Kasumi-1 (cell line): ENCODE measurements at places on chromosomes 11 and 22.

DNA sequence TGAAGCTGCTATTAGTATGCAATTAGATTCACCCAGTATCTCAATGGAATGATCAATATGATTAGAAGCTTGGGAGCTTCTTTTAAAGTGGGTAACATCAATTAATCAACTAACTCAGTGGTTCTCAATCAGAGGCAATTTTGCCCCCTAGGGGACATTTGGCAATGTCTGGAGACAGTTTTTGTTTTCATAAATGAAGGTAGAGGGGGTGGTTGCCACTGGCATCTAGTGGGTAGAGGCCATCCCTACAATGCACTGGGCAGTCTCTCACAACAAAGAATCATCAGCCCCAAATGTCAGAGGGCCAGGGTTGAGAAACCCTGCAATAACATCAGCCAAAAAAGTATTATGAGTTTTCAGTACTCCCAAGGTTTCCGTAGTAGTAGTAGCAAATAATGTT, 5.9 kb upstream of the AMOTL1 start:
- peak; percentile 32 for DNase-seq

GRCh38 chr11:78662811-78663210, 88.1 kb upstream of the NARS2 start:
- DNase-seq: no peak

- DNase-seq: no peak
These were observed 31.7 kb downstream of the PARVB start for GRCh38 chr22:44055805-44056204.

DNA sequence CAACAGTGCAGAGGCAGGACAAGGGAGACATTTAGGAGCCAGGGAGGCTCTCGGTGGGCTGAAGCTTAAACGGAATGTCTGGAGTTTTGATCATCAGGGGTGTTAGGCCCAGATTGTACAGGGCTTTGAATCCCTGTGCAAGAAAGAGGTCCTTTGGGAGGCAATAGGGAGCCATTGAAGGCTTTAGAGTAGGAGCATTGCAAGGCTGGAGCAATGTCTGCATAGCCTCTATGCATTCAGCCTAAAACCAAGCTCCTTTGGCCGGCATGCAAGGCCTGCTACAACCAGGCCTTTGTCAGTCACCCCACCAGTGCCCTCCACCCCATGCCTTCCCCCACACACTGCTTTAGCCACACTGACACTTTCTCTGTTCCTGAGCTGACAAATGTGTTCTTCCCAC, 47.4 kb upstream of the FGF3 start:
- DNase-seq: no peak

- no peak for DNase-seq
These were observed 17.3 kb upstream of the OOSP4B start for GRCh38 chr11:59999691-60000090.

DNA sequence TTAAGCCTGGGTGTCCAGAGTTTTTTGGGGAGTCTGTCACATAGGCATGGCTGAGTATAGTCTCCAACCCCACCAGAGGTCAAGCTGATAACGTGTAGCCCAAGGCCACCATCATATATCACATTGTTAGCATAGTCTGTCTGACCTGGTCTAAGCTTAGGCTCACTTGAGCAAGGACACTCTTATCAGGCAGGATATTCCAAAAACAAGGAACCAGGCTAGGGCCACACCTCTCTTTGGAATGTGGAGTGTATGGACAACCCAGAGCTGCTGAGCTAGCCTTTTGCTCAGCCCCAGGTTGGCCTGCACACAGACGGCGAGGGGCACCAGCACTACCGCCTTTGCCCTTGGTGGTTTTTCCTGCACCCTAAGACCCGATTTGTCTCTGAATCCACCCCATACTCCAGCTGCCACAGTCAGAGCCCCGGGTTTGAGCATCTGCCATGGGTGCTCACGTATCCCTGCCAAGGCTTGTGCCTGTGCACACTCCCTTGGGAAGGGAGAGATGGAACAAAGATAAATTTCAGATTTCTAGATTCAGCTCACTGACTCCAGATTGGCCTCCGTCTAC, 7.2 kb downstream of the SNAP29 start:
- no peak for DNase-seq

DNA sequence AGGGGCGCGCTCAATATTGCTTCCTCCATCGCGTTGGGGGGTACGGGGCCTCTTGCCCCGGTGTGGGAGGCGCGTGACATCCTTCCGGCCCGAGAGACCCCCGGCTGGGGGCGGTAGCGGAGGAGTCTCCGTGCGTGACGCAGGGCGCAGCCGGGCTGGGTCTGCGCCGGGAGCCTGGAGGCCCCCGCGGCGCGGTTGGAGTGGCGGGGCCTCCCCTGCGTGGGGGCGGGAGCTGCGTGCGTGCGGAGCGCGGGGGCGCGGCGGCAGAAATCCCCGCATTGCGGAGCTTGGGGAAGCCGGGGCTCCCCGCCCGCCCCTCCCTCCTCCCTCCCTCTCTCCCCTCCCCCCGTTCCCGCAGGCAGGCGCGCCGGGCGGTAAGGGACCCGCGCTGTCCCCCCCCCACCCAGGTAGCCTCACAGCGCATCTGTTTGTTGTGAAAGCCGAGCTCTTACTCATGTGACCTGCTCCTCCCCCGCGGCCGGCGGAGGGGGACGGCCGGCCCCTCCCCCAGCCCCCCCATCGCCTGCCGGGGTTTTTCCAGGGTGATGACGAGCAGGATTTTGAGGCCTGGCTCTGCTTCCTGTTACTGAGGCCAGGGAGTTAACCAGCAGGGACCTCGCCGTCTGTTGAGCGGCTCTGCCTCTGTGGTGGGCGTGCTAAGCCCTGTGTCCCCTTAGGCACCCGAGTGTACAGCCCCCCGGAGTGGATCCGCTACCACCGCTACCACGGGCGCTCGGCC, 1.6 kb downstream of the PIM3 start:
- peak; percentile 65 for DNase-seq

GRCh38 chr11:126355926-126356897, 726 bp downstream of the ST3GAL4 start:
- peak; percentile 18 for DNase-seq

DNA sequence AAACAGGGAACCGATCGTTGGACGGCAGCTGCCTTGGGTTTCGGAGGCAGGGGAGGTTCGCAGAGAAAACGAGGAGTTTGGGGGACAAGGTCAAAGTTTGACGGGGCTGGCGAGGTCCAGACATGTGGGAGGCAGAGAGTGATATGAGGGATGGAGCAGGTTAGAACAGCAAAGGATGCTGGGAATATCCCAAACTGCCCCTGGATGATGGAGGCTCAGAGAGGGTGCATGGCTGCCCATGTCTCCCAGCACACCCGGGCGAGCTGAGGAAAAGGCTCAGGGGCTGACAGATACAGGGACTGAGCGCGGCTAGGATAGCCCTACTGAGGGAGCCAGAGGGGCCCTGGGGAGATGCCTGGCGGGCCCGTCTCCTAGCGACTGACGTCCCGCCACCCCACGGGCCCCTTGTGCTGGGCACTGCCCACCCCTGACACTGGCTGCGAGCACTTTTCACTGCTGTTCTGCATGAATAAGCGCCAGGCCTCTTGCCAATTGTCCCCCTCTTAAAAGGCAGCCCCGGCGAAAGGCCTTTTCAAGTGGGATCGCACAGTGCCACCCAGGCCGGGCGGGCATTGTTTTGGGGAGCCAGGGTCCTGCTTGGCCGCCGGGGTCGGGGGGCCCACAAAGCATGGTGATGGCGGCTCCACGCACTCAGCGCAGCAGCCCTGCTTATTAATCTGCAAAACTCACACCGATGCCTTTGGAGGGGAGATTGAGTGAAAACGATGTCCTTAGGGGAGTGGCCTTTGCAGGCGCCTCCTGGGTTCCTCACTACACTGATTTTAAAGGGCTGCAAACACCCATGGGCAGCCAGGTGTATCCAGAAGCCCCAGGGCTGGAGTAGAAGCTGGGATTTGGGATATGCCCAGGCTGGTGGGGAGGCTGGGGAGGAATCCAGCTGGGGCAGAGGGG, 90.0 kb upstream of the LINC01488 start:
- no peak for DNase-seq

DNA sequence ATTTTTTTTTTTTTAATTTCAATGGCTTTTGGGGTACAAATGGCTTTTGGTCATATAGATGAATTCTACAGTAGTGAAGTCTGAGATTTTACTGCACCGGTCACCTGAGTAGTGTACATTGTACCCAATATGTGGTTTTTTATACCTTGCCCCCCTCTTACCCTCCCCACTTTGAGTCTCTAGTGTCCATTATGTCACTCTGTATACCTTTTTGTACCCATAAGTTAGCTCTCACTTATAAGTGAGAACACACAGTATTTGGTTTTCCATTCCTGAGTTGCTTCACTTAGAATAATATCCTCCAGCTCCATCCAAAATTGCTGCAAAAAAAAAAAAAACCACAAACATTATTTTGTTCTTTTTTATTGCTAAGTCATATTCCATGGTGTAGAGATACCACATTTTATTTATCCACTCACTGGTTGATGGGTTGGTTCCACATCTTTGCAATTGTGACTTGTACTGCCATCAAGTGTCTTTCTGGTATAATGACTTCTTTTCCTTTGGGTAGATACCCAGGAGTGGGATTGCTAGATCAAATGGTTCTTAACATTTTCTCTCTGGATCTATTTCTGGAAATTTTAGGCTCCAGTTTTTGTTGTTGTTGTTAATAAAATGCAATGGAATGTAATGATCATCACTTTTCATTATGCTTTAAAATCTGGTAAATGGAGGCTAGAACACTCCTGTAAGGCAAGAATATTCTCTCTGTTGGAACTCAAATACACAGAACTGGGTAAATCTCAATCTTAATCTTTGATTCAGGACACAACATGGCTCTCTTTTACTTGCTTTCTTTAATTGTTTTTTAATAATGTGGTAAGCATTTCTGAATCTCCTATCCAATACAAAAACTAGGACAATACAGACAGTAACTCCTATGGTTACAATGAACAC, 10.3 kb downstream of the NEAT1 start:
- peak; percentile 50 for DNase-seq

DNA sequence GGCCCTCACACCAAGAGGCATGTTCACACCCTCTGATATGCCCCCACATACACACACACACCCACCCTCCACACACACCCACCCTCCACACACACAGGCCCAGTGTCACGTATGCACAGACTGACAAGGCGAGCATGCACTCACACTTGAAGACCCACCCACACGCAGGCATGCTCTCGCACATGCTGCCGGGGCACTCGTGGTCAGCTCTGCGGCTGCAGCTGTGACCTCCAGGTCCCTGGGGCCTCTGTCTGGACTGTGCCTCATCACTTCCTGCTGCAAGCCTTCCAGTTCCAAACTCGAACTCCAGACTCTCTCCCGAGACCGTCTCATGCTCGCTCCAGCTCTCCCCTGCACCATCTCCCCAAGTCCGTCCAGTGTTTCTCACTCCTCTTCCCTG, 9.5 kb downstream of the DCHS1 start:
- no peak for DNase-seq

DNA sequence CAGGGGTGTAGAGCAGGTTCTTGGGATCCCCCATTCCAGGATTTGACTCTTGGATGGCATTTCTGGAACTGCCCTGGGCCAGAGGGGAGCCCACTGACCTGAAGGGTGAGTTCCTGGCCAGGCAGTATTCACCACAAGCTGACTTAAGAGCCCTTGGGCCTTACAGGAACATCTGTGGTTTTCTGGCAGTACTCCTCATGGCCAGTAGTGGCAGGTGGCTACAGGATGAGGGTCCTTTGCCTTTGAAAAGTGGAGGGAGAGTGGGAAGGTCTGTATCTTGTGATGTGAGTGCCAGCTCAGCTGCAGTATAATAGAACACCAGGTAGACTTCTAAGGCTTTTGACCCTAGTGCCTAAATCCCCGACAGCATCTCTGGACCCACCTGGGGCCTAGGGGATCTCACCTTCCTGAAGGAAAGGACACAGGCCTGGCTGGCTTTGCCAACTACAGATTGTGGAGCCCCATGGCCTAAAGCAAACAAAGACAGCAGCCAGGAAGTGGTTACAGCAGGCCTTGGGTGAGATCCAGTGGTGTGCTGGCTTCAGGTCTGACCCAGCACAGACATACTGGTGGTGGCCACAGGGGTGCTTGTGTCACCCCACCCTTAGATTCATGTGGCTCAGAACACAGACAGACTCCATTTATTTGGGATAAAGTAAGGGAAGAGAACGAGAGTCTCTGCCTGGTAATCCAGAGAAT, 9.0 kb downstream of the OR51S1 start:
- no peak for DNase-seq

- DNase-seq: no peak
These were observed 25.9 kb downstream of the MOV10L1 start for GRCh38 chr22:50115693-50116092.
